ENCODE measurements at places on chromosomes 1 and 21.
A peak's percentile ranks its signal among the peaks of the same experiment; 100 is the strongest.

DNA sequence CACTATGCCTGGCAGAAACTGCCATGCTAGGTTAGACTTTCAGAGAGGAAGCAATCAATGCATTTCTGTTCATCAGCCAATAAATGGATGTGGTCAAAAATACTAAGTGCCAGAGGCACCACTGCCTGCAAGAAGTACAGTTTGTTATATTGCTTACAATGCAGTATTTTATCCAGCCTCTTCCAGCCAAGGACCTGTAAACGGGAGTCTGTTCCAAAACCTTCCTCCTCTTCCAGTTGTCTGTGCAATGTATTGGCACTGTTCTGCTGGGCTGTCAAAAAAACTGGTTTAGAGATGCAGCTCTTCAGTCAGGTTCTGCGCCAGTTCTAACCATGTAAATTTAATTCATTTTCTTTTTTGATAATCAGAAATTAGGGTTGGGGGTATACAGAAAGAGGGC, 175.7 kb downstream of the EIF4G3 start:
- DNase-seq, result no peak

DNA sequence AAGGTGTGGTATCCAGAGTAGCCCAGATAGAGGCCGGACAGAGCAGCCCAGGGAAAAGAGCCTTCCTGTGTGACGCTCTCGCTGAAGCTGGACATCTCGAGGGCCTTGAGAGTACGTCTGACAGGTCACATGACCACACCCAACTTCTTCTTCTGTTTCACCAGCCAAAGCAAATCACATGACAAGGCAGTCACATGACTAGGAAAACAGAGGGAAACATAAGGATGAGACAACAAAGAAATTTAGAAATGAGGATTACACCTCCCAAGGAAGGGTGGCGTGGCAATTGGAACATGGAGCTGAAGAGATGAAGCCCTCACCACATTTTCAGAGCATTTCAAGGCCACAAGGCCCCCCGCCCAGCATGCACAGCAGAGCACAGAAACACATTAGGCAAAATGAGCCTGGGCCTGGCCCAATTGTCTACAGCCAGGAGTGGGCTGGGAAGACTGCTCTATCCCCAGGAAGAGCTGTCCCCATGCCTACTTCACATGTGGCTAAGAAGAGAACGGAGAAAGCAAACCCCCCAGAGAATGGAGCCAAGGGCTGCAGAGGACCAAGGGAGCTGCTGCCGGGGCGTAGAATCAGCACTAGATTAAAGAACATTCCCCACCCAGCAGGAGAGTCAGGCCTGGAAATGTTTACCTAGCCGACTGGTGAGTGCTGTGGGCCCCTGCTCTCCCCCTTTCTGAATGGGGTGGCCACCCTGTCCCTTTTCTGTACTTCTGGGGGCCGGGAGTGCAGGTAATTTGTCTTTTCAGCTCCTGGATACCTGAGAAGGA, 305.1 kb downstream of the NPHP4 start:
- DNase-seq, result no peak

DNA sequence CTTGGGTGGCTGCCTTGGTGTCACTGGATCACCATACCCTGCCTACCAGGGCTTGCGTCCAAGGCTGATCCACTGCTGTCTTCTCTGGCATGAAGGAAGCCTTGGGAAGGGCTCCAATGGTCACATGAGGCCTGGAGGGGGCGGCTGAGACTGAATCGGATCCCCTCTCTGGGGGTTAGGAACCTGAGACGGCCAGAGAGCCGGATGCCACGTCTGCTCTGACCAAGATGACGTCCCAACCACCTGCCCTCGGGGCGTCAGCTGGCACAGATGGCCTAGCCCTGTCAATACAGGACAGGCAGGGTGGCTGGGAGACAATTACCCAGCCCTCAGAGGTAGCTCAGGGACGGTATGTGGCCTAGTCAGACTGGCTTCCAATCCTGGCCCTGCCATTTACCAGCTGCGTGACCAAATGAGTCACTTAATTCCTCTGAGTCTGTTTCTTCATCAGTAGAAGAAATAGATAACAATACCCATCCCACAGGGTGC, 5.4 kb downstream of the TRIM62 start:
- DNase-seq, result peak; percentile 66

GRCh38 chr1:80639777-80640533, 1160.8 kb upstream of the ADGRL2 start:
- no peak for DNase-seq

DNA sequence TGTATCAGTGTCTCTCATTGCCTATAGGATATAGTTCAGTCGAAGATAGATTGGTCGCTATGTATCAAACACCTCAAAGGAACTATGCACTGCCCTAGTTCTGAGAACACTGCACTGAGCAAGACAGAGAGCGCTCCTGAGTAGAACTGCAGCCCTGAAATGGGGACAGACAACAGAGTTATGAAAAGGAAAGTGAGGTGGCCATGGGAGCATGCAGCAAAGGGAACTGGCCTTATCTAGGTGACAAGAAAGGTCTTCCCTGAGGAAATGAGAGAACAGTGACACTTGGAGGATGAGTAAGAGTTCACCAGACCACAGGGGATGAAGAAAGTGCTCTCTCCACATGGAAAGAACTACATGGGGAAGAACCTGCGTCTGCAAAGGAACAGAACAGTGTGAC, 7.5 kb upstream of the G0S2 start:
- DNase-seq, result no peak

- peak; percentile 76 for DNase-seq
Observed at GRCh38 chr1:19080721-19081120, 124.2 kb upstream of the IFFO2 start.
